ENCODE measurements at places on chromosomes 5 and 9.
A peak's percentile ranks its signal among the peaks of the same experiment; 100 is the strongest.

- no peak for DNase-seq
Observed at GRCh38 chr9:7216004-7216841, 458.4 kb downstream of the KDM4C start.

GRCh38 chr9:35342221-35342958 is 147.5 kb upstream of the RUSC2 start:
- DNase-seq: no peak

- DNase-seq: no peak
Observed at GRCh38 chr5:139181322-139181730, 16.8 kb downstream of the SIL1 start.

- no peak for DNase-seq
Observed at GRCh38 chr5:65356274-65356673, 125.4 kb downstream of the ADAMTS6 start.

GRCh38 chr5:149851211-149851610 is 93.4 kb downstream of the PDE6A start:
- DNase-seq: no peak

DNA sequence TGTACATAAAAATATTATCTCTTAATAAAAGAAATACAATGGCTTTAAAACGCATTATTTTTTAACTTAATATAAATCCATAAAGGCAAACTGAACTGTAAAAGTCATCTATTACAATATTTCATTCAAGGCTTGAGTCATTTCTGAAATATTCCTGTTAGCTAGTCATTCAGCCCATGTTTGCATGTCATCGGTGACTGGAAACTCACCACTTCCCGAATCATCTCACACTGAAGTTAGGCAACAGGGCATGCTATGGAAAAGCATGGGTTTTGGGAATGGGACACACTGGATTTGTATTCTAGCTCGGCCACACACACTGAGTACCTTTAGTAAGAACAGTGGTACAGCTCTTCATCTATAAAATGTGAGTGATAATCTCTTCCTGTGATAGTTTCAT is 691.1 kb upstream of the C9orf72 start:
- DNase-seq: peak; percentile 60

DNA sequence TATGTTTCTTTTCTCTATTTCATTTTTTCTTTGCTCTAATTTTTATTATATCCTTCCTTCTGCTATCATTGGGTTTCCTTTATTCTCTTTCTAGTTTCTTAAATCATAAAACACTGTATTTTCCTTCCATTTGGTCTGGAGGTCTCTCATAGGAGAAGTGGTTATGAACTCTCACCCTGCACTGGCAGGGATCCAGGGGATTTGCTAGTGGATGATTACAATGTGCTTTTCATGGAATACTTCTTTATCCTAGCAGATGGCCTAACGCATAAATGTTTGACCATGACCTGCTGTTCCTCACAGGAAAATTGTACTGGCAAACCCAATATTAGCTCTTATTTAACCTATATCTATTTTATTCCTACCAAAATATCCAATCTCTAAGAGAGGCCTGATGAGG is 31.5 kb upstream of the SGCD start:
- no peak for DNase-seq

GRCh38 chr9:133889584-133890301 is 102.4 kb downstream of the VAV2 start:
- DNase-seq: no peak

DNA sequence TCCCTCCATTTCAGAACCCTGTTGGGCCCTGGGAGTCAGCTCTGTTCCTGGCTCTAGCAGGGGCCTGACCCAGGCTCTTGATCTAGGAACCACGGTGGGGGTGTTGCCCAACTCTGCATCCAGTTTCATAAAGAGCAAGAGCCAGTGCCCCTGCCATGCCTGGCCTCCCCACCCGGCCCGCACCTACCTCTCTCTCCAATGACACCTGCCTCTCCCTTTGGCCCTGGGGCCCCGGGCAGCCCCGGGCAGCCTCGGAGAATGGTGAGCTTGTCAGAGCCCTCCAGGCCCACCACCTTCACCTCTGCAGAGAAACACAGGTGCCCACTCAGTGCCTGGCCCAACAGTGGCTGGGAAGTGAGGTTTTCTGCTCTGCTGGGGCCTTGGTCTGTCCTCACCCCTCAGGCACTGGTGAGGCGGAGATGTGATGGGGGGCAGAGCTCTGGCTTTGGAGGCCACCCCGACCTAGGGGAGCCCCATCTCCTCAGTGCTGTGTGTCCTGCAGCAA is 1.5 kb downstream of the FCN1 start:
- DNase-seq: no peak

DNA sequence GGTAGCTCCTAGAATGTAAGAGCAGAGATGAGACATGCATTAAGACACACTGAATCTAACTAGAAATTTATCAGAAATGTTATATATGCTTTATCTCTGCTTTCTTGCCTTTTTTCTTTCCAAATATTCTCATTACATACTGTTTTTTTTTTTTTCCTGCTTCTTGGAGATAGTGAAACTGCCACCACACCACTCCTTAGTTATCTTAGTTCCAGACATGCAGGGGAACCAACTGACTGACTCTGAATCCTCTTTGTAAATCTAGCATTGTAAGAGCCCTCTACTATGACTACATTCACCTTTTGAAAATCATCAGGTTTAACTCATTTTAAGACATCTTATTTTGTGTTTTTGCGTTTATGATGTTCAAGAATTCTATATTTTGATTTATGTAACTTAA is 181.3 kb upstream of the ST8SIA4 start:
- no peak for DNase-seq

DNA sequence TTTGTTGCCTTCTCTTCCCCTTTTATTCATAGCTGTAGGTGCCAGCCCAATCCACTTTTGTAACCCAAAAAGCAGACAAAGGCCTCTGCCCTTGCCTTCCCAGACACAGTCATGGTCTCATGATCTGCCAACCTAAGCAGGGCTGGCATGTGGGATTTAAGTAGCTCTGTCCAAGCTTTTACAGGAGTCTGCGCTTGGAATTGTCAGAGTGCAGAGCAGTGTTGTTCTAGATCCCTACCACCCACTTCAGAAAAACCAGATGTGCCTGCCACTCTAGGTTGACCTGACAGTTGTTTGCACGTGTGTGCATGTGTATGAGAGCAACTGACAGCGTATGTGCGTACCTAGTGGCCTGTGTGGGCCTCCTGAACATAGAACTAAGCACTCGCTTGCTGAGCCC is 87.8 kb upstream of the SPRY4 start:
- DNase-seq: no peak

DNA sequence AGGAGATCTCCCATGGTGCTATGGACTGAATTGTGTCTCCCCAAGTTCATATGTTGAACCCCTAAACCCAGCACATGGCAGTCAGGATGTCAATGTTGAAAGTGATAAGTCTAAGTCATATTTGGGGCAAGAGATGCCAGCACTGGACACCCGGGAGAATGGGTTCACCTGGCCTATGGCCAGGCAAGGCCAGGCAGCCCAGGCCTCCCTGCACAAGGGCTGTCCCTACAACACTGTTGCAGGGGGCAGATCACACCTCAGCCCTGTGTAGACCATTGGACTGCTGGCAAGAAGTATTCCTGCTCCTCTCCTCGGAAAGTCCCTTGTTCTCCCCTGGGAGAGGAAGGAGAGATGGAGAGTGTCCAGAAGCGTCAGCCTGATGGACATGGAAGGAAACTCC is 240.5 kb downstream of the GADD45G start:
- DNase-seq: no peak

DNA sequence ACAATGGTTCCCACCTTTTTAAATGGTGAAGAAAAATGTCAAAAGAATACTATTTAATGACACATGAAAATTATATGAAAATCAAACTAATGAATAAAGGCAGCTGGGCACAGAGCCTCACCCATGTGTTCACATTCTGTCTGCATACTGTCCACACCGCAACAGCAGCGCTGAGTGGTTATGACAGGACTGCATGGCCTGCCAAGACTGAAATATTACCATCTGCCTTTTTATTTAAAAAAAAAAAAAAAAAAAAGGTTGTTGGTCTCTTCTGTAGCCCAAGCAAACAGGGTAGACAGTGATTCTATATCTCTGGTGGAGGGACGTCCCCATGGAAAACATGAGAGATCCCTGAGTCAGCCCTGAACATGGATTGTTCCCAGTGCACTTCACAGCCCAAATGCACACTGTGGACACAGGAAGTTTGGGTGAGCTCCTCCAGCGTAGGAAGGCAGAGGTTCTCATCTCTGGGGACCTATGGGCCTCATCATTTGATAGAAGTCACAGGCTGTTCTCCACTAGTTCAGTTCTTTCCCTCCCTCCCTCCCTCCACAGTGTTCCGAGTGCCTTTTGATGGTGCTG is 44.9 kb upstream of the SHC3 start:
- DNase-seq: no peak

DNA sequence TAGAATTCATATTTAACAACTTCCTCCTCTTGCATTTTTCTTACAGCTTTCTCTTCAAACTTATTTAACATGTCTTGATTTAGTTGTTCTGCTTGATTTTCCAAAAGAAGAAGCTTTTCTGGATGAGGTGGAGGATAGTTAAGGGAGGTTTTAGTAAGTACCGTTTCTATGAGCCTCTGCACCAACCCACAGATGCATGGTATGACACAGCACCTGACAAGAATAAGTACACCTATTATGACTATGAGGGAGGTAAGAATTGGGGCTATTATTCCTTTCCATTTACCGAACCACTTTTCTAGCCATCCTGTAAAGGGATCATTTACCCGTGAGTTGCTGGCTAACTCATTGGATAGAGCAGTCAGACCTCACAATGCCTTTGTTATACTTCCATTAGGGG is 2.5 kb upstream of the HMGCS1 start:
- no peak for DNase-seq

DNA sequence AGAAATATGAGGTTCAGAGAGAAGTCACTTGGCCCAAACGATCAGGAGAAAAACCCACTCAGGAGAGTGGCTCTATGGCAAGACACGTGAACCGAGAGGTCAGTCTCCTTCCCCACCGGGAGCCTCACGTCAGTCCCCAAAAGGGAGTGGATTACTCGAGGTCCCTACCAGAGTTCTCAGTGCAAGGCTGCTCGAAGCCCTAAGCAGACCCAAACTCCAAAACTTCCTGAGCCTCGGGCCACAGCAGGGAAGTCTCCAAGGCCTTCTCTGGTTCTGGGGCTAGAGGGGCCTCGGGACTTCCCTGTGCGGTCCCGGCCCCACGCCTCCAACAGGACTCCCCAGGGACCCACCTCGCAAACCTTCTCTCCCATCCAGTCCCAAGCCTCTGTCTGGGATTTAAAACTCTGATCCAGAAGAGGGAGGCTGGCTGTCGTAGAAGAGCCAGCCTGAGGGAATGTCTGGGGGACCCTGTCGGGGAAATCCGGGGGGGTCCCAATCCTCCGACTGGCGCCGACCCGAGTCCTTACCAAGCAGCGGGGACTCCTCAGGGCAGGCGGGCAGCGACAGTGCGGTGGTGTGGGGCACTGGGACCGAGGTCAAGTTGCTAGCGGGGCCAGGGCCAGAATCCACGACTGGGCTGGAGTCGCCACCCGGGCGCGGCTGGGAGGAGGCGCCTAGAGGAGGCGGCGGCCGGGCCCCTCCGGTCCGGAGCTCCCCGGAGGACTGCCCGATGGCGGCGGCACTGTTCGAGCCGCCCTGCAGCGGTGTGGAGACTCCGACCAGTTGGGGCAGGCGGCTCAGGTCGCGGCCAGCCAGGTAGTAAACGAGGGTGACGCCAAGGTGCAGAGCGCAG is 679 bp downstream of the B4GALT1 start:
- DNase-seq: no peak

DNA sequence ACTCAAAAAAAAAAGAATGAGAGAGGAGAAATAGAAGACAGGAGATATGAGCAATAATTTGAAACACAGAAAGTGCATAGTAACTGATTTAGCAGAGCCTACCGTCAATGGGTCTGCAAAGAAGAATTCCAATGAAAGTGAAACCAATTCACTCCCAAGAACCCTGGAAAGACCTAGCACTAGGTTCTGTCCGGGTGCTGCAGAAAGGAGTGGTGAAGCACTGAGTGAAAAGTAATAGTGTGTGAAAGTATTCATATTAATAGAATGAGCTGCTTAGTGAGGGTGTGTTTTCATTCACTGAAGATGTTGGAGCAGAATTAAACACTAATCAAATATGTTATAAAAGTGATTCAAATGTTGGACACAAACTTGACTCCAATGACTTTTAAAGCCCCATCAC is 51.3 kb upstream of the SLC30A5 start:
- no peak for DNase-seq

GRCh38 chr5:99129768-99130501 is 201.1 kb upstream of the CHD1 start:
- DNase-seq: no peak

- no peak for DNase-seq
Observed at GRCh38 chr5:151949701-151950308, 25.2 kb upstream of the GLRA1 start.

DNA sequence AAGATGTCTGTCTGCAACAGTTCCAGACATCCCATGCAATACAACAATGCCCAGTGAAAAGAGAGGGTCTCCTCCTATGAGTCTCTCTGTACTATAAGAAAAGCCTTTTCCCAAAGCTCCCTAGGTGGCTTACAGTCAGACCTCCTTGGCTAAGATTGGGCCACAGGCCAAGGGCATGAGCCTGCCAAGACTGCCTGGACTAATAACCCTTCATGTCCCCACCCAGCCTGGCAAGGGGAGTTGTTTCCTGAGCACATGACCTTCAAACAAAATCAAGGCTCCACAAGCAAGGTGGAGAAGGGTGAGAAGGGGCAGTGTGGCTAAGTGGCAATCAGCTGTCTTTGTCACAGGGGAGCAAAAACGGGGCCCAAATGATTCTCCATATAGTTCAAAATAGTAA is 75.6 kb upstream of the ZSWIM6 start:
- no peak for DNase-seq

GRCh38 chr5:160327818-160328217 is 15.5 kb upstream of the CCNJL start:
- DNase-seq: no peak

DNA sequence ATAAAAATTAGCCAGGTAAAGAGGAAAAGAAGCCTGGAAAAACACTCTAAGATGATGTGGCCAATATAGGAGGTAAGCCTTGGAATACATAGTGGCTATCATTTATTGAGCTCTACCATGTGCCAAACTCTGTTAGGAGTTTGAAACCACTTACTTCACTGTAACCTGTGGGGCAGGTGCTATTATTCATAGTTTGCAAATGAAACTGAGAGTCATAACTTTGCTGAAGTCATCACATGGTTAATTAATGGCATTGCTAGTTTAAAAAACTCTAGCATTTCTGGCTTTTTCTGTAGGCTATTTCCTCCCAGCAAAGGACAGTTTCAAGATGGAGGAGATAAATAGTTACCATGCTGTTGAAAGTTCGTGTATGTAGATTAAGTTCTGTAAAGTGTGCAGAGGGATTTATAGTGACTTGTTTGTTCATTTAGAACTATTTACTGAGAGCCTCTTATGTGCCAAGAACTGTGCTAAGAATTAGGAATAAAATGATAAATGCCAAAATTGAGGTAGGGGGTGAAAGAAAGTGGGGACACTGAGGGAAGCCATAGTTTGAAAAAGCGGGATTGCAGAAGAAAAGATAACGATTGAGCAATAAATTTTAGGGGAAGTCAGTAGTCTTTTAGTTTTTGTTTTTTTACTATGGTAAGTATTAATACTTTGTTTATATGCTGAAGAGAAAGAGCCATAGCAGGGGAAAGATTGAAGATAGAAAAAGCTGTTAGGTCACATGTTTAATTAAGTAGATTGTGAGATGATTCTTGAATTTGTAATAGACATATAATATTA is 57.2 kb downstream of the WDR70 start:
- DNase-seq: no peak

All from urothelium cell line (cell line).